ENCODE measurements at places on chromosomes 6 and 20.

GRCh38 chr6:81894306-81894705 is 141.8 kb upstream of the TENT5A start:
- no peak for DNase-seq

GRCh38 chr6:15631432-15631831 is 31.4 kb downstream of the DTNBP1 start:
- no peak for DNase-seq

DNA sequence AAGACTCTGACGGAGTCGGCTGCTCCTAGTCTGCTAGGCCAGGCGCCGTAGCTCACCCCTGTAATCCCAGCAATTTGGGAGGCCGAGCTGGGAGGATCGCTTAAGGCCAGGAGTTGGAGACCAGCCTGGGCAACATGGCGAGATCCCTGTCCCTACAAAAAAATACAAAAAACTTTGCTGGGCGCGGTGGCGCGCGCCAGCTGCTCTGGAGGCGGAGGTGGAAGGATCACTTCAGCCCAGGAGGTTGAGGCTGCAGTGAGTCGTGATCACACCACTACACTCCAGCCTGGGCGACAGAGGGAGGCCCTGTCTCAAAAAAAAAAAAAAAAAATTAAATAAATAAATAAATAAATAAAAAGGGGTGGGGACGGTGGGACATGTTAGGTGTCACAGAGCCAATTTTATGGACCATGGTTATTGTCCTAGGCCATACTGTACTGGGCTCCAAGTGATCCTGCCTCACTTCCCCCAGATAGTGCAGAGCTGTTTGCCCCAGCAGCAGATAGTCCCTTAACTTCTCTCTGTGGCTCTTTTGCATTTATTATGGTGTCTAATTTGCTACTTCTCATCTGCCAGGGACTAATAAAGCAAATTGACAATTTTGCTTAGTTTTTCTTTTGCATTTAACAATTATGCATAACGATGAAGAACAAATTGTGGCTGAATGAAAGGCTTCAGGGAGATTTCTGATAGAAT is 5.2 kb downstream of the PI16 start:
- DNase-seq = no peak

DNA sequence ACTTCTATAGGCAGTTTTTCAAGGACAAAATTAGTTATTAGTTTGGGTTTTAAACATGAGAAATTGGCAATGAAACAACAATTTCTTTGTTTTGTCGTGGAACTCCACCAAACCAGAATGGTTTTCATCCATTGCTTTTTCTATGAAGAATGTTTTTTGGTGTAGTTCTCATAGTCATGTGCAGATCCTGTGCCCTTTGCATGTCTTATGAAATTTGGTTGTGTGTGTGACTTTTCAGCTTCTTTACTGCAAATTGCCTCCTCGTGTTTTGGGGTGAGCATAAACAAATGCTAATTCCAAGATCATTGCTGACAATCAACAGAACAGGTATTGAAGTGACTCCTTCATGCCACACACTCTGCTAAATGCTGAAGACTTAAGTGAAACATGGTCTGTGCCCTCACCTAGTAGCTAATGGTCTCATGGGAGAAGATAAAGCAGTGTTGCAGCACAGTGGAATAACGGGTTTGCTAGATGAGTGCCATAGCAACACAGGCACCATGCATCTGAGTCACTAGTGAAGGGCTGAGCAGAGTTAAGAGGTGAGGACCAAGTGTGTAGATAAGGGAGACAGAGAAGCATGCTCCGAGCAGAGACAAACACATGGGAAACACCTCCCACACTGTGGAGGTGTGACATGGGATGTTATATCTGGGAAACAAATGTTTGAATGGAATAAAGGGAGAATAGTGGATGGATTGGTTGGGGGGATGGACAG is 120.0 kb downstream of the SLC16A10 start:
- no peak for DNase-seq

DNA sequence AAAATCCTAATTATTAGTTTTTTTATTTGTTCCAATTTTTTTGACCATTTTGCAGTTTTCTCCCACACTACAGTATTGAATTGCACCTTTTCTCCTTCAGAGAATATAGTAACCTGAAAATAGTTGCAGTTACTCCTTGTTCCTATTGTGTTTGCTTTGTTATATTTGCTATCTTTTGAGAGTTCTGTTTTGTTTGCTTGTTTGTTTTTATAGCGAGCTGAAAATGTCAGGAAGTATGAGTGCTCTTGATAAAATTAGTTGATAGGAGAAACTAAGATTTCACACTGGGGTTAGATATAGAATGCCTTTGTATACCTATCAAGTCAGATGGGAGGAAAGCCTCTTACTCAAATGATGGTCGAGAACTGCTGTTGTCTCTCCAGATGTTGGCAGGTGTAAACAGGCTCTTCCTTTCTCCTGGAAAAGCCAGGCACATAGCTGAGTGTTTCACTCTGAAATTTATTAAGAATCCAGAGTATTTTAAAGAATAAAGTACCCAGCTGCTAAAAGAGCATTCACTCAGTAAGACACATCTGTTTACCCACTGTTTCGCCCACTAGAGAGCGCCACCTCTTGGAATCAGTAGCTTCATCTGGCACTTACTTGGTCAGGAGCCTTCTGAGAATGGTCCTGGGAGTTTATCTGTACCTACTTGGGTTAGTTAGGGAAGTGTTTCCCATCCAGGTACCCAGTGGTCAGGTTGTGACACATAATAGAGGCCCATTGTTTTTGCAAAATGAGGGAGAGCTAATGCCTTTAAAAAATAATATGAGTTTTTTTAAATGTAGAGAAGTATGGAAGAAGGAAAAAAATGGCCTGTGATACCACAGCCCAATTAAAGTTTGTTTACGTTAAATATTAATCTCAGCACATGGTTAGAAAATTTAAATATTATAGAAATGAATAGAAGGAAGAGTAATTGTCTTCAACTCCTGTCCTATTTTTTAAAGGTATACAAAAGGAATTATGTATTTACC is 11.2 kb downstream of the NT5DC1 start:
- no peak for DNase-seq

DNA sequence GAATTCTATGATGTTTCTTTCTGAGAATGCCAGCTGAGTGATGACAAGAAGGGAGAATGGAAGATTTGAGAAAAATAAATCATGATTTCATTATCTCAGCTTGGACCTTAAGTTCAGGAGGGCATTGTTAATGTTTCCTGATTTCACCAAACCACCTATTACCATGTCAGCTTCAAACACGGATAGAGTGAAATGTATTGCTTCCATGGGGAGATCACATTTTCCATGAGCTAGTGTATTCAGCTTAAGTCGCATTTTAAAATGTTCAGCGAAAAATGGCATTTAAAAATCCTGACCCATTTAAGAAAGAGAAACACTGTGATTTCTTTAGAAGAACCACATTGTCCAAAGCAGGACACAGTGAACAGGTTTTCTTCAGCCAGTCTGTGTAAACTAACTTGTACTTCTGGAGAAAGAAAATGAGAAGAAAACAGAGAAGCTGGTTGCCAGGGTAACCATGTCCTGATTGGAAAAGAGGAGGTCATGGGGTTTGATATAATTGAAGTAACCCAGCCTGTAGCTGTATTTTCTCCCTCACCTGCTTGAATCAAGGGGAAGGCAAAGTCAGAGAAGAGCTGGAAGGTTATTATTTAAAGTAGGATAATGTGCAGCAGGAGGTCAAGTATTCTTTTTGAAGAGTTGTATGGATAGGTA is 684.1 kb upstream of the NRSN1 start:
- no peak for DNase-seq

DNA sequence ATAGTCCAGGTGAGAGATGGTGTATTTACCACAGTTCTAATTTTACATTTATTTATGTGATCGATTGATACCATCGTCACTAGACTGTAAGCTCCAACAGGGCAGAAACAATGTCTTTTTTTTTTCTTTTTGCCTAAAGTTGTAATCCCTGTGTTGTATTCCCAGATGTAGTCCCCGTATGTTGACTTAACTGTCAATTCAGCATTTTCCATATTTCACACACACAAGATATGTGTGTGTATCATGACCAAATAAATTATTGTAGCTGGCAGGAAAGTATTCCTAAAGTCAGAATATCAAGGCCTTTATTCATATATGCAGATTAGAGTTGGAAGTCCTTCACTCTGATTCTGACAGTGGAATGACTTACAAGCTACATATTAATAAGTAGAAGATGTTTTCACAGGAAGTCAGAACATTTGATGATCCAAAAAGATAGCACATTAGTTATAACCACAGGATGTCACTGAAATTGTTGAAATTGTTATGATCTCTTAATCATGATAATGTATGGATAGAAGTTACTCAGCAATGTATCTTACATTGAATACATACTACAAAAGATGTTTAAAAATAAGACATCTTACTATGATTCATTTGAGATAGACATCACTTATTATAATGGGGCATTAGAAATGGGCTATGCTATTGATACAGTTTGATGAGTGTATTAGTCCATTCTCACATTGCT is 10.6 kb downstream of the RNF182 start:
- no peak for DNase-seq
